ENCODE measurements at places on chromosomes 5 and 9.

DNA sequence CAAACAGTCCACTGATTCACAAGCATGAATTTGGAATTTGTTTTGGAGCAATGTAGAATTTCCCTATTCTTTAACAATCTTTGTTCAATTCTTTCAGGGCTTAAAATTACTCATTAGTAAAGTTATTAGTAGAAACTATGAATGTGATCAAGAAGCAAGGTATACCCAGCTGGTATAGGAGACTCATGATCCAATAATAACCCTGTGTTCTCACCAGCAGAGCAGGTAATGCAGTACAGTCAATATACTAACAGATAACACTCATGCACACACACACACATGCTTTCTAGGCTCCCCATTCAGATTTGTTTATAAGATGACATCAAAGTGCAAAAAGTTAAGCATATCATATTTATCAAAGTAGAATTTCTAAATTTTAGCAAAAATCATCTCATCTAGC lies 445.2 kb downstream of the ELAVL2 start:
- DNase-seq: no peak

GRCh38 chr9:92665836-92666235 lies 4.1 kb downstream of the IPPK start:
- DNase-seq: no peak

DNA sequence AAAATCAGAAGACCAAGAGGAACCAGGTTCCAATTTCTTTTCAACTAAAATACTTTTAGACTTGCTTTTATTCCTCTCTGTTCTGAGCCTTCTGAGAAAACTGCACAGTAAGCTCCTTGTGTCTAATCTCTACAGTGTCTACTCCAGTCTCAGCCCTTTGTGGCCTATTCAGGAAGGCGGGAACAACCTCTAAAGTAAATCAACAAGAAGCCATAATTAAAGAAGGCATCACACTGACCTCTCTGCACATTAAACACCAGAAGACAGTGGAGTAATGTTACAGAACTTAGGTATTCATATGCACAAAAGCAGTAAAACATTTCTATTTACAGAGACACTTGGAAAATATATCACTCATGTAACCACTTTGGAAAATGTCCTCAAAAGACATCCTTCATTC lies 14.9 kb downstream of the XPA start:
- DNase-seq: no peak

DNA sequence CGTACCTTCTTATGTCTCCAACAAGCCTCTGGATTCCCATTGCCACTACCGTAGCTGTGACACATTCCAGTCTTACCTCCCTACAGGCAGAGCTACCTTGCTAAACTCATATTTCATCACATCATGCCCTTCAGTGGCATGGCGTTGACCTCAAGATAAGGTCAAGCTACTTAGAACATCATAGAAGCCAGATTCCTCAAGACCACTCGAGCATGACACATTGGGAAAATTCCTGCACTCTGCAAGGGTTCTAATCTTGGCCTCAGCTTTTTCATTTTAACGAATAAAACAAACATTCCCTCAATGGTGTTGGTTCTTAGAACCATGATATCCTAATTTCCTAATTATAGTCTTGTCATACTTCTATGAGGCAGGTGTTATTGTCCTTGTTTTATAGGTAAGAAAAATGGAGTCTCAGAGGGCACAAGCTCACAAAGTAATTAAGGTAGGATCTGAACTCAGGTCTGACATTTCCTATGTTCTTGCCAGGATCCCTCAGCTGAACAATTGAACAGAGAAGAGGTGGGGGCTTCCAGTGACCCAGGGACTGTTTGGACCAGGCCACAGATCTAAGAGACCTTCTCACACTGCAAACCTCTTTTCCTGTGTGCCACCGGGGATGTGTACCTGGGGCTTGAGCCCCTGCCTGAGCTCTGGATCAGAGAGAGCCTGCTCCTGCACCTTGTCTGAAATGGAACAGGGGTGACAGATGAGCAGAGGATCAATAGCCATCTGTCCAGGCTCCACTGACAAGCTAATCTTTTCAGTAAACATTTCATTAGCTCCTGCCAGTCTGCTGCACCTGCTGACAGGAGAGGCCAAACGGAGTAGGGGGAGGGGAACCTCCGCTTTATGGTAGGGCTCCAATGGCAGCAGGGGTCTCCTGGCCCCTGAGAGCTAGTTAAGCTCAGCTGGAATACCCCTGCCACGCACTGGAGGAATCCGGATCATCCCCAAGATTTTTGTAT lies 49.3 kb downstream of the ALG2 start:
- DNase-seq: no peak

- DNase-seq: no peak
Observed at GRCh38 chr5:110056580-110057114, 366.9 kb downstream of the MAN2A1 start.

All from right hindlimb (tissue), 1 donor.